ENCODE measurements at places on chromosomes 16 and 17.

- no peak for DNase-seq
Observed at GRCh38 chr16:27980076-27980775, 83.3 kb downstream of the GSG1L start.

DNA sequence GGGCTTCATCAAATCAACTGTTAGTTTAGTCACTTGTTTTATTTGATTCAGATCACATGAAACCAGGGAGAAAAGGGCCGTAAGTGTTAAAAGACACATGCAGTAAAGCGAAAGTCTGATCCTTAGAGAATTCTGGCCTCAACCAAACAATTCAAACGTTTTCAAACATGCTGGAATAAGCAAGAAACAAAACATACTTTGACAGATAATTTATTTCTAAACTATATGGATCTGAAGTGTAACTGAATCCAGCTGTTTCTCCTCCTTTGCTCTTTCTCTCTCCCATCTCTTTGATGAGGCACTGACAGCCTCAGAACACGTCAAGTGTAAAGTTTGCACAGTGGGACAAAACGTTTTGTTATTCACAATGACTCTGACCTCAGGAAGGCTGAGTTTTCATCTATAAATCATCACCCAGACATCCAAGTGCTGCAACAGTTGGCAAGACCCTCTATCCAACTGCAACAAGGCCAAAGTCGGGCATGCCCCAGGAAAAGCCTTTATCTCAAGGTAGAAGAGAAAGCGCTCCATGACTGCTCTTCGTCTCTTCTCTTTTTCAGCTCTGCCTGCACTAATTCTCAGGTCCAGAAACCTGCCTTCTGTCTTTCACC, 267.1 kb upstream of the MYOCD start:
- DNase-seq: no peak

DNA sequence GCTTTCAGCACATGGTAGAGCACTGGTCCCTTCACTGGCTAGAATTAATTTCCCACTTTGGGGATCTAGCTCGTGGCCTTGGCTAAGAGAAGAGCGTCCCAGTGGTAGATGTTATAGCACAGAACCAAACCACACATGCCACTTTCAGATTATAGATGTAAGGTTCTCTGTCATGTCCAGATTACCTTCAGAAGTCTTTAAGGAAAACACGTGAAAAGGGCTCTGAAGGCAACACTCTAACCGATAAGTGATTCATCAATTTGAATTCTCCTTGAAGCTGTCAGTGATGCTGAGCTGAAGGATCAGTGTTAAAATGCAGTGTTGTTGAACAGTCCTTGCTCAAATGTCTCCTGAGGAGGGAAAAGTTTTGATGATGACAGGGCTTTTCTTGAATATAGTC, 43.5 kb upstream of the VPS4A start:
- DNase-seq: no peak

DNA sequence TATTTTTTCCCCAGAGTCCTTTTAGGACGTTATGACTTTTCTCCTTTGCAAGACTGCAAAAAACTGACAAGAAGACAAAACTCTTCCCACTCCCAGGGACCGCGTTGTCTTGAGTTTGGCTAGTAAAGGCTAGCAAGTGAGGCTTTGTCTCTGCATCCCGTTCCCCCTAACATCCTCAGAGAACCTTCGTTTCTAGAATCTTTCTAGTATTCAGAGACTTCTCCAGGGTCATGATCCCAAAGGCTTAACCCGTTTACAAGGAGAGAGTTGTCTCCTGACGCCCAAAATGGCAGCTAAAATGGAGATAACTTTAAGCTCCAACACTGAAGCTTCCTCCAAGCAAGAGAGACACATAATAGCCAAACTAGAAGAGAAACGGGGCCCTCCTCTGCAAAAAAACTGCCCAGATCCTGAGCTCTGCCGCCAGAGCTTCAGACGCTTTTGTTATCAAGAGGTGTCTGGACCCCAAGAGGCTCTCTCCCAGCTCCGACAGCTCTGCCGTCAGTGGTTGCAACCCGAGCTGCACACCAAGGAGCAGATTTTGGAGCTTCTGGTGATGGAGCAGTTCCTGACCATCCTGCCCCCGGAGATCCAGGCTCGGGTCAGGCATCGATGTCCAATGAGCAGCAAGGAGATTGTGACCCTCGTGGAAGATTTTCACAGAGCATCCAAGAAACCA, 843 bp downstream of the ZNF174 start:
- no peak for DNase-seq

DNA sequence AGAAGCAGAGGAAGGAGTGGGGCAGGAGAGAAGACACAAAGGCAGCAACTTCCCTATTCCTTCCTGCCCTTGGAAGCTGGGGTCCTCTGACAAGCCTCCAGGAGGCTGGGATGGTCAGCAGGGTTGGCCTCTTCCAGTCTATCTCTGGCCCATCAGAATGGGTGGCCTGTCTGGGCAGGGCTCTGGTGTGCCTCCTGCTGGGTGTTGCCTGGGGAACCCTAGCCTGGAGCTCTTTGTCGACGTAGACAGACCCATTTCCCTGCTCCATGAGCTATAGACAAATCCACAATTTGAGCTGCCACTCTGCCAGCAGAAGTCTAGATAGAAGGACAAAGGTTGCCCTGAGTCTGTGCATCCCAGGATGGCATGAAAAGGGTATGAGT, 11.4 kb downstream of the IGFBP4 start:
- DNase-seq: no peak

GRCh38 chr17:194828-195602, 13.6 kb upstream of the DOC2B start:
- no peak for DNase-seq

GRCh38 chr16:86513471-86514277, 3.3 kb downstream of the FOXF1 start:
- no peak for DNase-seq

GRCh38 chr16:68343137-68343536, 32.3 kb downstream of the PRMT7 start:
- no peak for DNase-seq

DNA sequence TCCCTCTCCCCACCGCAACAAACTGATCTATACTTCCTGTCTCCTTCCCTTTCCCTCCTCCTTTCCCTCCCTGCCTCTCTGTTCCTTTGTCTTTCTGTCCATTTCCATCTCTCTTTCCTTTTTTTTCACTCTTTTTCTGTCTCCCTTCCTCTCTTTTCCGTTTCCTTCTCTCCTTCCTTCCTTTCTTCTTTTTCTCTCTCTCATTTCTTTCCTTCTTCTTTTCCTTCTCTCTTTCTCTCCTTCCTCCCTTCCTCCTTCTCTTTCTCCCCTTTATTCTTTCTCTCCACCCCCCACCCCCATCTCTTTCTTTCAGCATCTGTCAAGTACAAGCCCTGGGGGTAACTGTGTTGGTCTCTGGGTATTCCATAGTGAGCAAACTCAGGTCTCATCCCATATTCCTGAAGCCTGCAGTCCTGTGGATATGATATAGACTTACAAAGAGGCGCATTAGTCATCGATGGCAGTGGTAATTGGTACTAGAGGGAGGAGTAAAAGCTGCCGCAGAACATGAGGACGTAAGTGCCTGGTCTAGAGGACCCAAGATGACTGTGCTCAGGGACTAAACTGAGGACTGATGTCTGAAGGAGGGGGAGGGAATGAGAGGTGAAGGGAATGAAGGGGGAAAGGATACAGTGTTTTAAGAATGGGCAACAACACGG, 50.4 kb downstream of the VAT1L start:
- no peak for DNase-seq

DNA sequence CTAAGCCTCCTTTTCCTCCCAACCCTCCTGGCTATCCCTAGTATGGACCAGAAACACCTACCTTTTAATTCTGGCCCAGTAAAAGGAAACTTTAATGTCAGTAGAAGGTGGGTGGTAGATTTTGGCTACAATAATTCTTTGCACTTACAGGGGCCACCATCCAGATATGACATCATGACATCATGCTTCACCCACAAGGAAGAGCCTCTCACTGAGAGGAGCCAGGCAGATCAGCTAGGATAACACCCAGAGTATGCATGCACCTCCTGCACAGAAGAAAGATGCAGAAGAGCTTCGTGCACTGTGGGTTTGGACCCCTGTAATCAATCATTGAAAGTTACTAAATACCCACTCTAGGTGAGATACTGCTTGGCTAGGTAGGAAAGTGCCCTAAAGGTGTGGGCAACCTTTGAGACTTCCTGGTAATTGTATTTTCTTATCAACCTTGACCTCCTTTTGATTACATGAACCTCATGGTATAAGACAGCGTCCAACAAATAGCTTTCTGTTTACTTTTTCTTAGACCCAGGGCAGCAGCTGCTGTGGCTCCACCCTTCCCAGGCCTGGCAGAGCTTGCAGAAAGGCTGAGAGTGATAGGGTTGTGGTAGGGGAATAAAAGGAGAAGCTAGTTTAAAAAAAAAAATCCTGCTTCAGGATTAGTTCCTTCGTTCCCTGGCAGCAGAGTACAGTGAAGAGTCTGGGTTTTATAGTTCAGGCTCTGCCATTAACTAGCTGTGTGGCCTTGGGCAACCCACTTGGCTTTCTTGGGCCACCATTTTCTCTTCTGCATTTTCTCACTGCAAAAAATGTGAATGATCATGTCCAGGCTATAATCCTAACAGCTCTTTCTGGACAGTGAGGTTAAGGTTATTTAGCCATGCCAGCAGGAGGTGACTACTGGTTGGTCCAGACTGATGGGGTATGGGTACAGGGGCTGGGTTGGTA, 6.2 kb downstream of the MAP3K14 start:
- no peak for DNase-seq

DNA sequence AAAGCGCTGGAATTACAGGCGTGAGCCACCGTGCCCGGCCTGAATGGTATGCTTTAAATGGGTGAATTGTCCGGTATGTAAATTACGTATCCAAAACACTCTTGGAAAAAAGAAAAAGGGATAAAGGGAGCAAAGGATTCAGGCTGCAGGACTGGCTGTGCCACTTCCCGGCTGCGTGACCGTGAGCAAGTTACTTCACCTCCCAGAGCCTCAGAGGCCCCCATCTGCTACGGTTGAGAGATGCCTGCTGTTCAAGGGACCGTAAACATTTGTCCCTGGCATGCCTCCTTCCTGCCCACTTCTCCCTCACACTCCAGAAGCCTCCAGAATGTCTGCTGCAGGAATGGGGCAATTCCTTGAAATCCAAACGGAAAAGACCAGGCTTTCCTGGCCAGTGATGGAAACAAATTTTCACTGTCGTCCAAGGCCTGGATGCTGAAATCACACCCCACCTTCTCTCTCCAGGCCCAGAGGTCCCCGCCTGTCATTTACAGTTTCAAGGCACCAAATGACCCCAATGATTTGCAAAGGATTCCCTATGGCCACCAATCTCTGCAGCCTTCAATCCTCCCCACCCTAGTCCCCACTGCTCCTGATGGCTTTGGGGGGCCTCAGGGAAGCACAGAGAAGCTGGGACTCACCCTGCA, 22.9 kb upstream of the LITAF start:
- no peak for DNase-seq

All from GM20000 (cell line).